ENCODE measurements at places on chromosomes 3 and 15.

DNA sequence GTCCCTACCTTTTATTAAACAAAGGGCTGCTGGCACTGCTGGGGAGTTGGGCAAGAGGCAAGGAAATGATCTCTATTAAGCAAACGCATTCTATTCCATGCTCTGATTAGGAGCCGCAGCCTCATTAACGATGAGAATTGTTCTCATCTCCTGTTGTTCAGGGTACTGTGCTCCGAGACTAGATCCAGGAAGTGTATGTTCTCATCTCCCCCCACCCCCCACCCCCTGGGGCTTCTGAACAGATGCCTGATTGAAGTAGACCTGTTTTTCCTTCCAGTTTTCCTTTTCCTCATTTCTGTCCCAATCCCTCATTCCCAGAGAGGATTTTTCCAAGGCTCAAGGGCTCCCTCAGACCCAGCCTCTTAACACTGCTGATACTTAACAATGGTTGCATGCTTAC, 81.6 kb upstream of the FEZF2 start:
- DNase-seq, result no peak

GRCh38 chr15:57393061-57393460, 16.8 kb downstream of the CGNL1 start:
- no peak for DNase-seq

DNA sequence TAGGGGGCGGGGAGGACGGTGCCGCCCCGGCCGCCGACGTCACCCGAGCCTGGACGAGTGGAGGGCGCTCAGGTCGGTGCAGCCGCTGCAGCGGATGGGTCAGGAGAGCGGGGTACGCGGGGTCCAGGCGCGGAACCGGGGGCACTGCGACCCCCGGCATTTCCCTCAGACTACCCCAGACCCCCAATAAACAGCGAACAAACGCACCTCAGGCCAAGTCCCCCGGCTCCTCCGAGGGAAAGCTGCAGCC, 78.9 kb downstream of the IQSEC1 start:
- DNase-seq, result no peak

GRCh38 chr3:44412365-44412764, 65.1 kb downstream of the ZNF445 start:
- no peak for DNase-seq

- DNase-seq, result no peak
These were observed 49.3 kb downstream of the GRIP2 start for GRCh38 chr3:14490831-14491230.

- DNase-seq, result no peak
These were observed 66.9 kb downstream of the BFSP2 start for GRCh38 chr3:133466531-133467386.
